ENCODE measurements at places on chromosomes 3 and 15.
A peak's percentile ranks its signal among the peaks of the same experiment; 100 is the strongest.

- DNase-seq, result peak; percentile 89
Observed at GRCh38 chr3:158846803-158847451, 45.1 kb downstream of the MFSD1 start.

DNA sequence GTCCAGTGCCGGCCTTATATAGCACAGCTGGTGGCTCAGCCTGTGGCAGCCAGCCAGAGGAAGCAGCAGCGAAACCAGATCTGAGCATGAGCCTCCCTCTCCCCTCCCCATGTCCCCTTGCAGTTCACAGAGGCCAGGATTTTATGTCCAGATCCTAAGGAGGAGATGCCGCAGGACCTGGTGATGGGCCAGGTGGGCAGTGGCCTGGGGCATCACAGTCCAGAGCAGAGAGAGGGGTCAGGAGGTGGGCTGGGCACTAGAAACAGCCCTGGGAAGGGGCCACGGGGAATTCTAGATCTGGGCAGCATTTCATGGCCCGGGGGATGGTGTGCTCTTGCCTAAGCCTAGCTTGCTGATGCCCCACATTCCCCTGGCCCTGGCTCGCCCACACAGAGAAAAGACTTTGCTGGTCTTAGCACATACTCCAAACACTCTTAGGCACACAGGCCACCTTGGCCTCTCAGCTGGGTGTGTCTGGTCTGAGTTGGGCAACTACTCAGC lies 259 bp upstream of the CILP start:
- no peak for DNase-seq

GRCh38 chr15:70802629-70803028 lies 39.3 kb upstream of the UACA start:
- DNase-seq, result no peak

- DNase-seq, result no peak
Observed at GRCh38 chr3:69970827-69971226, 28.7 kb upstream of the SAMMSON start.

DNA sequence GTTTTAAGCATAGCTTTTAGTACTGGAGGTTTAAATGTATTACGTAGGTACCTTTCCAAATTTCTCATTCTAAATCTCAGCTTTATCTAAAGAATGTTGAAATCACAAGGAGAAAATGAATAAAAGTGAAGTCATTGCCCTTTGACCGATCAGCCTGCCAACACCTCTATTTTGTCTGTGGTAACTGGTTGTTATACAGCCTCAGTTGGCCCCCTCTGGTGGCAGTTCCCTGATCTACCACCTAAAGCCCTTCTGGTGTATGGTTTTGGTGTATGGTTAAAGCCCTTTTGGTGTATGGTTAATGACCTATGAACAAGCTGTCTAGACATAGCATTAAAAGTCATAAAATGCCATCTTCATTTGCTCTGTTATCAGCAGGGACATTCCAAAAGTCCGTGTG lies 378.2 kb upstream of the AZI2 start:
- peak; percentile 55 for DNase-seq

DNA sequence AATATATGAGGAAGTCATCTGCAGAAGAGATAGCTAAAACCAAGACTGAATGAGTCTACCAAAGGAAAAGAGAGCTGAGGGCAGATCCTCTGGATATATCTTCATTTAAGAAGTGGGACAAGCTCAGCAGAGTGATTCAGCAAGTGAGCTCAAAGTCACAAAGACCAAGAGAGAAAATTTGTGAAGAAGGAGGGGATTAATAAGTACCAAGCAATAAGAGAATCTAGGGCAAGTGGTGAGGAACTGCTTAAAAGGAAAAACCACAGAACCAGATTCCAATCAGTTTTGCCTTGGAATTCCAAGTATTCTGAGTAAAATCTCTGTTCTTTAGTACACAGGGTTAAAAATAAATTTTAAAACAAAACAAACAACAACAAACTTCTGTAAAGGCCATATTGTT lies 3.6 kb downstream of the EHHADH start:
- DNase-seq, result no peak

GRCh38 chr3:134425943-134426342 lies 51.7 kb upstream of the AMOTL2 start:
- DNase-seq, result no peak

DNA sequence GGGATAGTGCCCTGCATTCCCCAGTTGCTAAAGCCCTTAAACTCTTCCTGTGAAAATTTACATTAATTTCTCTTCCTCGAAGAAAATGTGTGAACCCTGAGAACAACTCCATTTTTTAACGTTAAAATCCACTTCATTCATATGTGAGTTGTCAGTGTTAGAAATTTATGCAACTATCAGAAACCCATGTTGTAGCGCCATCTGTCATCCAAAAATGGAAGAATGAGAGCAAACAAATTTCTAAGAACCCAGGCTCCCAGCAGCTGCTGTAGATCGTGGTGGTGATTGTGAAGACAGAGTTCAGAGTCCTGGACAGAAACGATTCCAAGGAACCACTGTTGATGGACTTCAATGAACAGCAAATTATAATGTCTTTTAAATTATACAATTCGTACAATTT lies 179.7 kb upstream of the NDN start:
- DNase-seq, result peak; percentile 65

GRCh38 chr3:132841621-132842020 lies 119.4 kb upstream of the NPHP3 start:
- DNase-seq, result no peak

- no peak for DNase-seq
Observed at GRCh38 chr3:172059532-172059931, 20.2 kb downstream of the FNDC3B start.
